Femur (tissue), 1 donor: ENCODE measurements at places on chromosomes 5 and 9.

DNA sequence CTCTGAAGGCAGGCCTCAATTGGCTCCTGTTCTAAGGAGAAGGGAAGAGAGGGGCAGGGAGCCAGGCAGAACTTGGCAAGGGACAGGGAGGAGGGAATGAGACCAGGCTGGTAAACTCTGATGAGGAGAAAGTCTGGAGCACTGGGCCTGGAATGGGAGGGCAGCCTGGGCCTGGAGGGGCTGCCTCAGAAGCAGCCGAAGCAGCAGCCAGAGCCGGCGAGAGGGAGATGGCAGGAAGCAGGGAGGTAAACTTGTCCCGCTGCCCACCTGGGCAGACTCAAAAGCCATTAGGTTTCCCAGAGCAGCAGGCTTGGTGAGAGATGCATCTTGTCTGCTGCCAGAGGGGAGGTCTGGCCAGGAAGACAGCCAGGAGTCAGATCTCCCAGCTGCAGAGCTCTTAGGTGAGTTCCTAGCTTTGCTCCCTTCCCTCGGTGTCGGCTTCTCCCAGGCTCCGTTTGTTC, 37.0 kb upstream of the CRB2 start:
- peak; percentile 90 for DNase-seq

DNA sequence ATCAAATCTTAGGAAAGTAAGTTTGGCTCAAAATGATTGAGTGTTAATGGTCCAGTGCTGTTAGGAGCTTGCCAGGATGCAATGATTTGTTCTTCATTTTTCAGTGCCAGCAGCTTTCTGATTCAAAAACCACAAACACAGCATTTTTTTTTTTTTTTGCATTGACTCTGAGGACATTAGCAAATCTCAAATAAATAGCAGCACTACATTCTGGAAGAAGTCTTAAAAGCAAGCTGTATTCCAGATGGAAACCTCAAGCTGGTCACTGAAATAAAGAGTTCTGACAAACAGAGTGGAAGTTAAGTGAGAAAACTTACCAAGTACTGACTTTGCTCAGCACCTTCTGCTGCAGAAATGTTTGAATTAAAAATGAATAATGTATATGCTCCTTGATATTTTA, 1653.1 kb upstream of the CDH9 start:
- no peak for DNase-seq

GRCh38 chr5:170375283-170375682, 13.9 kb downstream of the KCNMB1 start:
- no peak for DNase-seq

DNA sequence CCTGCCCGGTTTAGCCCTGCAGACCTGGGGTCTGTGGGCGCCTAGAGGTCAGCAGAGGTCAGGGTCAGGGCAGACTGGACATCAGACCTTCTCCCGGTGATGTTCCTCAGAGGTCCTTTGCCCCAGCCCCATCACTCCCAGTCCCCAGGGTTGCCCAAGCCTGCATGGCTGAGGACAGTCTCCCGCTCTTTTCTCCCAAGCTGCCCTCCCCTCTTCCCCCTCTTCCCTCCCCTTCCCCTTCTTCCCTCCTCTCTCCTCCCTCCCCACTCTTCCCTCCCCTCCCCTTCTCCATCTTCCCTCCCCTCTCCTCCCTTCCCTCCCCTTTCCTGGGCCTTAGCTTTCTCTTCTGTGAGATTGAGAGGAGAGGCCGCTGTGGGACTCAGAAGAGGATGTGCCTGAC, 10.4 kb downstream of the LHX3 start:
- DNase-seq, result no peak

- no peak for DNase-seq
These were observed 18.8 kb downstream of the SMIM3 start for GRCh38 chr5:150797384-150797783.

GRCh38 chr5:8461543-8461942, 592.6 kb downstream of the MTRR start:
- no peak for DNase-seq

- no peak for DNase-seq
These were observed 1.4 kb downstream of the TBC1D9B start for GRCh38 chr5:179906294-179906794.

GRCh38 chr5:68849906-68850305, 243.9 kb upstream of the SLC30A5 start:
- no peak for DNase-seq

DNA sequence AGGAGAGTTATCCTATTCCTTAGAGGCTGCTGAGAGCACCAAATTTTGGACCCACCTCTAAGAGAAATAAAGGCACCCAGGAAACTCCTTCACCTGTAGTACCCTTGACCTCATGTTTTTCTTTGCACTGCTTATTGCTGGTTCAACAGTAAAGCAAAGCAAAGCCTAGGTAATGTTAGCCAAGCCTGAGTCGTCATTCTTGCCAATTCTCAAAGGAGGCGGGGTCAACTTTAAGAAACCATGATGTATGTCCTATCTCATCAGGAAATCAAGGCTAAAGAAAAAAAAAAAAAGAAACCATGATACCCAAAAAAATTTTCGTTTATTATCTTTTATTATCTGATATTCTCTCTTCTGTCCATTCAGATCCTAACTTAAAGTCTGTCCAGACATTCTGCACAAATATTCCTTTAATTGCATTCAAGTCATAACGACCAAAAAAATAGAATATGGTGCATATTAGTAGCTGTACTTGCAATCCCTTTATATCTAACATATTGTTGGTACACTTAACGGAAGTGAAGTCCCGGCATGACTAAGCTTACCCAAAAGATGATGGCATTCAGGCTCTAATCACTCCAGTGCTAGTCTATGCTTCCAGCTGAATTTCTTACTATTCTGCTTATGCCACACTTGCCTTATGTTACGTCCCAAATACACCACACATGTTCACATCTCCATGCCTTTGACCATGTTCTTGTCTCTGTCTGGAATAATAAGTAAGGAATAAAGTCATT, 1.8 kb downstream of the AUH start:
- no peak for DNase-seq

- peak; percentile 60 for DNase-seq
These were observed 483 bp downstream of the G3BP1 start for GRCh38 chr5:151772029-151772845.

- no peak for DNase-seq
These were observed 441.2 kb upstream of the CHD1 start for GRCh38 chr5:99369797-99370593.

- no peak for DNase-seq
These were observed 417.9 kb downstream of the SLCO4C1 start for GRCh38 chr5:101878190-101878589.

DNA sequence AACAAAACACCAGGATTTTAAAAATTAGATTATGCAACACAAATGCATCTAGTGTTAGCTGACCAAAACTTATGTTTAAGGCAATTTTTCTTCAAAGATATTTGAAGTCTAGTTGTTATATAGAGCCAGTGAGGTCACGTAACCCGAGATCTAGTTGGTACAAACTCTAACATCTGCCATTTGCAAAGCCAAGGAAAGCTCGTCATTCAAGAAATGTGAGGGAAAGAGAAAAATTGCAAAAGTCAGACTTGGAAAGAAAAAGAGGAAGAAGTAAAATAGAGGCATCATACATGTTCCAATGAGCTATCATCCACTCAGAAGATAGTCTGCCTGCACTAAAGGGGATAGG, 293.4 kb upstream of the PUM3 start:
- no peak for DNase-seq

- no peak for DNase-seq
These were observed 162.5 kb downstream of the ZNF462 start for GRCh38 chr9:107025260-107026035.

GRCh38 chr5:113344973-113345940, 89.5 kb downstream of the TSSK1B start:
- DNase-seq, result no peak

DNA sequence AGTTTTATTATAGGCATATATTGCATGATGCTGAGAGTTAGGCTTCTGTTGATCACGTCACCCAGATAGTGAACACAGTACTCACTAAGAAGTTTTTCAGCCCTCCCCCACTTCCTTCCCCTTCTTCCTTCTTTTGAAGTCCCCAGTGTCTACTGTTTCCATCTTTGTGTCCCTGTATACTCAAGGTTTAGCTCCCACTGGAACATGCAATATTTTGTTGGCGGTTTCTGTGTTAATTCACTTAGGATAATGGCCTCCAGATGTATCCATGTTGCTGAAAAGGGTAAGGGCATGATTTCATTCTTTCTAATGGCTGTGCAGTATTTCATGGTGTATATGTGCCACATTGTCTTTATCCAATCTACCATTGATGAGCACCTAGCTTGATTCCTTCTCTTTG, 764.3 kb downstream of the MTRR start:
- no peak for DNase-seq

GRCh38 chr5:125277494-125278154, 531.2 kb upstream of the ZNF608 start:
- DNase-seq, result no peak

DNA sequence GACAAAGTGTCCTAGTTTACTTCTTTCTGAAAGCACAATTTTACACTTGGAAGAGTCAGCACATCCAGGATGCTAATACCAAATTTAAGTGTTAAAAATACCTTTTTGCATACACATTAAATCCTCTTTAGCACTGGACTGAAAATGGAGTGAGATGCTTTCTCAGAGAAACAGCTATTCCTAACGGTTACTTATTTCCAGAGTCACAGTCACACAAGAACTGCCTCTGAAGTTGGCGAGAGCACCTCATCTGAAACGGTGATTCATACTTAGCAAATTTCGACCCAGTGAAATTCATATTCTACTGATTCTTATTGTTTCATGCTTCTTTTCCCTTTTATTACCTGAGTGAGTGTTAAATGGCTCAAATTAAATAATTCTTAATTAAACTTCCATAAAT, 12.2 kb downstream of the CDH18 start:
- DNase-seq, result no peak

- no peak for DNase-seq
These were observed 26.1 kb downstream of the NR5A1 start for GRCh38 chr9:124481115-124481514.

GRCh38 chr9:128191406-128192046, at the start of gene CIZ1:
Gene CIZ1, minus strand, starts transcription at chr9:128191572. Its CDS starts 715 bp downstream, at chr9:128190857.
- peak; percentile 85 for DNase-seq

GRCh38 chr5:42718591-42718990, 38.0 kb upstream of the CCDC152 start:
- no peak for DNase-seq

DNA sequence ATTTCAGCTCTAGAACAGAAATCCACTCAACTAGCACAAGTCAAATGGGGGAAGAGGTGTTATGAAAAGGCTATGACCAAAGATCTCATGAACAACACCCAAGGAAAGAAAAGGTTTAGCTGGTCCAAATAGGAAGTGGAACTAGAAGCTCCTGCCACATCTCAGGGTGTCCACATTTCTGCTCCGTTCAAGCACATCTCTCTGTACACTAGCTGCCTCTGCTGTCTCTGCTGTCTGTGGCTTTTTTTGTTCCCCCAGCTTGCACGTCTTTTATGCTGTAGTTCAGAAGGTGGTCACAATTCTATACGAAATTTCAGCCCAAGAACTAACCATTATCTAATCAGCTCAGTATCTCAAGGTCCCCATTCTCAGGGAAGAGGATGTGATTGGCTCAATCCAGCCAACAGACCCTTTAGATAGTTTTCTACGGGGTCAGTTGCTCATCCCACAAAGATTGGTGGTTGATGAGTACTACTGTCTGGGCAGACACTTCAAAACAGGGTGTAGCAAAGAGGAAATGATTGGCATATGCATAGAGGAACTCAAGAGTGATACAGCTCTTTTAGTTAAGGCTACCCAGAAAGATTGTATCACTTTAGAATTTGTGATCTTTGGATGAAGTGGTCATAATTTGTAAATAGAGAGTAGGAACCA, 44.0 kb downstream of the FANCC start:
- DNase-seq, result no peak

DNA sequence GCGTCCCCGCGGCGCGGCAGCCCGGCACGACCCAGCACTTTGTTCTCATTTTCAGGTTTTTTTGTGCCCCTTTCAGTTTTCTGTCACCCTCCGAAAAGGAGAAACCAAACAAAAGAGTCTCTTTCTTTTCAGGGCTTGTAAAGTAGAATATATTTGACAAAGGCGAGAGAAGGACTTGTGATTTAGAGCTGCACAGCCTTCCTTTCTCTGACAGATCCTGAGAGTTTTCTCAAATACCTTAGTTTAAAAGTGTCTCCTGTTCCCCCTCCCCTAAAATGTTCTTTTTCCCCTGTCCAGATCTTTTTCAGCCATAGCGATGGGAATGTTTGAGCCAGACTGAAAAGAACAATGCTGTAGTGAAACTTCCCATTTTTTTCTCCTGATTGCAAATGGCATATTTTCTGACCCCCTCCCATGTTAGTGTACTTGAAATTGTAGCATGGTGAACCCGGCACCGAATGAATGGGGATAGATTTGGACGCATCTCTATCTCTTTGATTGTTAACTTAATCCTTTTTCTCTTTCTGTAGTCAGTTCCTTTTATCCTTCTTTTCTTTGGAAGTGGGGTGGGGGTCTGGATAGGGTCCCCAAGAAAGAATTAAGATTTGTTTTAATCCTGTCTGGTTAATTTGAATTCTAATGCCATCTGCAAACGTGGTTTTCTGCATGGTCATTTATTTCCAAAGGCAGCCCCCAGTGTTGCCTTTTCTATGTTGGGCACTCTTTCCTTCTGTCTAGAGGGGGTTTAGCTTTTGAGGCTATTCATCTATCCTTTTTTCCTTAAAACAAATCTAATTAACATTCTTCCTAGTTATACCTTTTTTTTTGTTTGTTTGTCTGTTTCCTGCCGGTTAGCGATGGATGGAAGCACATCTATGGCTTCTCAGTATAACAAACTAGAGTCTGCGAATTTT, 2.2 kb downstream of the ZSWIM6 start:
- no peak for DNase-seq

DNA sequence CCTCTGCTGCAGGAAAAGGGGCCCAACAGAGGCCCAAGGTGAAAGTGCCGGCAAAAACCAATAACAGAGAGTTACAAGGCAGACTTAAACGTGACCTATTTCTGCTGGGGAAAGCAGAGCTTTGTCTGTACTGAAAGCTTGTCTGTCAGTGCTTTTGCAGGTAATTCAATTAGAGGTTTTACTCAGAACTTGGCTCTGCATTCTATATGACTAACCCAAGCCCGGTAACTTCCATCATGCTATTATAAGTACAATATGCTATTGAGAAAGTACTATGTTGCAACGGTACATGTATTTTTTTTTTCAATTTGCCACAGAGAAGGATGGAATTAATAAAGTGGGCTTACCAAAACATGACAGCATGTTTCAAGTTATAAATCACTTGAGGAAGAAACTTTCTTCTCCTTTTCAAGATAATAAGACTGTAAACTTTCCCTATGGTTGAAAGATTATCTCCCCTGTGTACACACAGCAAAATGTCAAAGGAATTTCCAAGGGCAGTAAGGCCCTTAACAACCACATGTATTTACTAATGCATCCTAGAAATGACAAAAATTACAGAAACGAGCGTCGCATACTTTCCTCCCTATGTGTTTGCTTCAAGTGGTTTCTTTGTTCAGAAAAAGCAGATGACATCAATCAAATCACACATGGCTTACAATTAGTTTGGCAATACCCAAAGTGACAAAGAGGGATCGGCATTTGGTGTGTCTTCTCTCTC, 282.4 kb downstream of the EFNA5 start:
- DNase-seq, result no peak

- DNase-seq, result peak; percentile 74
These were observed 475 bp upstream of the GOLM1 start for GRCh38 chr9:86099701-86100364.

DNA sequence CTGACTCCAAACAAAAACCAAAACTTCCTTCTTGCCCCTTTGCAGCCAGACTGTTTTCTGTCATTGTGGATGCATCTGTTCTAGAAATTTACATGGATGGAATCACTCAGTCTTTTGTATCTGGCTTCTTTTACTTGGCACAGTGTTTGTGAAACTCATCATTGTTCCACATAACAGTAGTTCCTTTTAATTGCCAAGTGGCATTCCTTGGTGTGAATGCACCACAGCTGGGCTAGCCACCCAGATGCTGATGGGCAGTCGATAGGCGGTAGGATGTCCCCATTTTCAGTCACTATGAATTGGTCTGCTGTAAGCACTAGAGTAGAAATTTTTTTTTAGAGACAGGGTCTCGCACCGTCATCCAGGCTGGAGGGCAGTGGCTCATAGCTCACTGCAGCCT, 6.3 kb upstream of the CLPTM1L start:
- no peak for DNase-seq
